Psoas muscle (tissue), 8 donors: ENCODE measurements at places on chromosomes 5 and 9. TPM values are rescaled to one million over a fixed set of nuclear protein-coding genes. Genes with fewer than 3 reads are reported as not detected.
A peak's percentile ranks its signal among the peaks of the same experiment; 100 is the strongest.

GRCh38 chr5:96823900-96824380 lies 16.2 kb upstream of the ERAP1 start:
- no peak for DNase-seq

GRCh38 chr5:118882666-118883065 lies 105.7 kb downstream of the DTWD2 start:
- DNase-seq, result no peak

GRCh38 chr9:129785866-129786265 lies 17.1 kb upstream of the TOR1B start:
- DNase-seq, result no peak

DNA sequence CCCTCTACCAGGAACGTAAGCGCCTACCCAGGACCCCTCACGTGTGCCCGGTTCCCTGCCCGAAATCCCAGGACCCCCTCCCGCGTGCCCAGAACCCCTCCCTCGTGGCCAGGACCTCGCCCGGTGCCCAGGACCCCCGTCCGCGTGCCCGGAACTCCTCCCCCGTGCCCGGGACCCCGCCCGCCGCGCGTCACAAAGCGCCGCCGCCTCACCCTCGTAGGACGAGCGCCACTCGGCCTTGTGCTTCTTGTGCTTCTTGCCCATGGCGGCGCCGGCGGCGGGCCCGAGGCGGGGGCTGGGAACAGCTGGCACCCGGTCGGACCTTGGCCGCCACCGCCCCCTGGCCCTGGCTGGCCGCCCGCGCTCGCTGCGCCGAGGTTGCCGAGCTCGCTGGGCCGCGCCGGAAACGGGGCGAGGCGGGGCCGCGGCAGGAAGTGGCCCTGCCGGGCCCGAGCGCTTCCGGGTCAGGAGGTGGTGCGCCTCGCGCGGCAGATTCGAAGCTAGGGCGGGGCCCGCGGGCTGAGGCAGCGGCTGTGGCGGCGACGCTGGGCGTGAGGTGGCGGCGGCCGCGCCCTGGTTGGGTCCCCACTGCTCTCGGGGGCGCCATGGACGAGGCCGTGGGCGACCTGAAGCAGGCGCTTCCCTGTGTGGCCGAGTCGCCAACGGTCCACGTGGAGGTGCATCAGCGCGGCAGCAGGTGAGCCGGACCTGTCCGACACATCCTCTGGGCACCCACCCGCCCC lies at the start of the genes BRD9 and TRIP13:
Gene BRD9, minus strand, starts transcription at position 408 of the 743 bp plus-strand sequence. Its CDS starts 144 bp downstream, at position 264.
Gene TRIP13, plus strand, starts transcription at position 491 of the 743 bp plus-strand sequence. Its CDS starts 115 bp downstream, at position 606.
- peak; percentile 93 for DNase-seq

GRCh38 chr9:129236441-129237145 lies 58.5 kb upstream of the IER5L start:
- peak; percentile 4 for DNase-seq

- no peak for DNase-seq
Measured at GRCh38 chr9:73114058-73114457, 37.6 kb upstream of the ANXA1 start.

DNA sequence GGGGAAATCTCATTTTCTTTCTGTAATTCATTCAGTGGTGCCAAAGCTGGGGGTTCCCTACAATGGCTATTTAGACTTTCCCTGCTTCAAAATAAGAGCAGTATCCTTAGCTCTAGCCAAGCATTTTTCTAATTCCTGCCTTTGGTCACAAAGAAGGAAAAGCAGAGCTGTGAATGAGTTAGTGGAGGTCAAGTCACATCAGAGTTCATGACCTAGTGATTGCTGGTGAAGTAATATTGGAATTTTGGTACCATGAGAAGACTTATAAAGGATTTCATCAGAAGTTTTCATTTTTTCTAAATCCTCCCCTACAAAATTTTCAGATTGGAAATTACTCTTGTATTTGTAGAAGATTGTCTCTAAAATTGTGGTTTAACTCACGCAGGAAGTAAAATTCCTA lies 28.0 kb downstream of the DNAJC21 start:
- no peak for DNase-seq

GRCh38 chr5:150288791-150289190 lies 782 bp downstream of the CAMK2A start:
- DNase-seq, result no peak

DNA sequence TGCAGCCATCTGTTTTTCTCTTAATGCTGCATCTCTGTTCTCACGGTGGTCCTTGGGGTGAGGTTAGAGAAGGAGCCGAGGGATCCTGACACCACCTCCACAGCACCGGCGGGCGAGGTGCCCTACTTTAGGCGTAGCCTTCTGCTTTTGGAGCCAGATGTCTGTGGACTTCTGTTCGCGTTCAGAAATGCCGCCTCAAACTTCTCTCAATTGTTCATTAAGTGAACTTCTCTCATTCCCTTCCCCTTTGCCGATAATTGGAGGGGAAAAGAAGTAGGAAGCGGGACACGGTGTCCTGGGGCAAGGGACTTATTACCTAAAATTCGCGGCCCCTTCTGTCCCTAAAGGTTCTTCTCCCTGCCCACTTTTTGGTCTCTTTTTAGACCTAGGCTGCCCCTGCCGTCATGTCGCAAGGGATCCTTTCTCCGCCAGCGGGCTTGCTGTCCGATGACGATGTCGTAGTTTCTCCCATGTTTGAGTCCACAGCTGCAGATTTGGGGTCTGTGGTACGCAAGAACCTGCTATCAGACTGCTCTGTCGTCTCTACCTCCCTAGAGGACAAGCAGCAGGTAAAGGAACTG lies 455 bp downstream of the KIF20A start:
- no peak for DNase-seq

DNA sequence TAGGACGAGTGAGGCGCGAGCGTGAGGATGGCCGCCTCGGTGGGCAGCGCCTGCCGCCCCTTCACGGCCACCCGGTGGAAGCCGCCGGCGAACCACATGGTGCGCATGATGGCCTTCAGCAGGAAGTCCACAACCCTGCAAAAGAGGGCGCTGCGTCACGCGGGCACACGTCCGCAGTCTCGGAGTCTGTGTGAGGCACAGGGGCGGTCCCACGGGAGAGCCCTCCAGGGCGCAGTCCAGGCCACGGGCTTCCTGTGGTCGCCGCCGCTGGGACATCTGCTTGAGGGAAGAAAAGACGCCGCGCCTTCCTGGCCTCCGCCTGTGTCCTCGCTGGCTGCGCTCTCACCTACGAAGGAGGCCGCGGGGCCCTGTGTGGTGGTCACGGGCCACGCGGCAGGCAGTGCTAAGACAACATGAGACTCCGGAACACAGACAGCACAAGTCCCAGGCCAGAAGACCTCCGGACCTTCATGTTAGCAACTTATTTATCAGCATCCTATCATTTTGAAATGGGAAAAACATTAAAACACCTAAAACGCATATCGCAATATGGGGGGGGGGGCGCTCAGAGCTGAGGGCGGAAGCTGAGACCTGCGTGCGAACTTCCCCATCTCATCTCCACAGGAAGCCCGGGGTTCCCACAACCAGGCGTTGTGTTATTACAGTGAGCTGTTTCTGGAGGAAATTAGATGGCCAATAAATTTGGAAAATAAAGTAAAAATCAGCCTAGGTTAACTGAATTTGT lies 28.8 kb downstream of the LPCAT1 start:
- peak; percentile 75 for DNase-seq

DNA sequence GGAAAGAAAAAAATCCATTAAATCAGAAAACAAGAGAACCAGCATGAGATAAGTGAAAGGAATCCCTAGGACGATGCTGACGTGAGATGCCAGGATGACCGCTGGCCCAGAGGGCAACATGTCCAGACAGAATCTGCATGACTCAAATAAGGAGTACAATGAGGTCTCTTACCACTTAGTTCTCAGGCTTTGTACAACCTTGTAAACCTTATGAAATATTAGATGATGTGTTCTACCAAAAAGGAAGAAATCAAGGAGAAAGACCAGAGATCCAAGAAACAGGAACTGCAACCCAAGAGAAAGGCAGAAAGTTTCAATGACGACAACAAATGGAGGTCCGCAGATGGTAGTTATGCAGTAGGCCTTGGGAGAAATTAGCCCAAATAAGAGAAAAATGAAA lies 2.8 kb upstream of the GPR150 start:
- DNase-seq, result no peak

GRCh38 chr5:176738637-176739250 lies 71.6 kb upstream of the UNC5A start:
- no peak for DNase-seq

DNA sequence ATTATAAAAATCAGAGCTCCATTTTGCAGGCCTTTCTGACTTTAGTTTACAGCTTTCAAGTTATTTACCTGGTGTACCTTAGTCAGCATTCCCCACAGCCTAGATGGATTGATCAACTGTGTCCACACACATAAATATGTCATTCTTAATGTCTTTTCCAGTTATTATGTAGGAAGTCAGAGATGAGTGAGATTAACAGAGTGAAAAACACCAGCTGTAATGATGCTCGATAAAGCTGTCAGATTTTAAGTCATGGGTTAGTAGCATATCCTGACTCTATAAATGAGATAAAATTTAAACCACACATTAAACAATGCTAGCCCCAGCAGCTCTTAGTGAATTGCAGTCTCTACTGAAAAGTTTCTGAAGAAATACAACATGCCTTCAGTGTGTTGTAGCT lies 48.9 kb downstream of the NUDT12 start:
- DNase-seq, result no peak

DNA sequence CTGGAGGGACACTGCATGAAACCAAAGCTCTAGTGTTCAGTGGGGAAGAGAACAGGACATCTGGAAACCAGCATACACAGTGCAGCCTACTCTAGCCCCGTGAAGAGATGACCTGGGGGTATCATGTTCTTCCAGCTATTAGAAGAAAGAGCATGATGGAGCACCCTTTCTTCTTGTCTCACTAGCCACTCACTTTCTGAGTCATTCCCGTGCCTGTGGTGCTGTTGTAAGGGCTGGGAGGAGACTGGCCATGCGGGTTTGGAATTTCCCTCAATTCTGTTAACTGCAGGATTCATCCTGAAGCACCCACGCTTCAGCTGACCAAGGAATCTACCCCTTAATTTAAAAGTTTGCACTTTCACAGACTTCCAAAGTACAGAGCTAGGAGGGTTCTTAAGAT lies 137.0 kb downstream of the COL23A1 start:
- no peak for DNase-seq

DNA sequence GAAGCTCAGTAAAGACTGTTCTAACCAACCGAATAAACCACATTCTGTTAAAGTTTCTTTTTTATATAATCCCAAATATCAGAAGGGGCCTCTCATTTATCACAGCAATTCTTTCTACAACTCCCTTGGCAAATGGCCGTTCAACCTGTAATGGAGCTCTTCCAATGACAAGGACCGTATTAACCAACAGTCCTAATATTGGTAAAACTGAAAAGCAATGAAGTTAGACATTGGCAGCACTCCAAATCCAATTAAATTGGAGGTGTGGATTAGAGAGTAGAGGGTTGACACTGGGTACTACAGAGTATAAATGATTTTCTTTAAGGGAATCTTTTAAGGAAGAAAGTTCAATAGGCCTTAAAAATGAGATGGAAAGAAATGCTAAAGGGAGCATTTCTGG lies 842 bp downstream of the TMED7 start:
- no peak for DNase-seq

- DNase-seq, result no peak
Measured at GRCh38 chr5:172028167-172028566, 21.7 kb upstream of the FBXW11 start.

GRCh38 chr9:87034841-87035240 lies 87.5 kb upstream of the GAS1 start:
- no peak for DNase-seq

DNA sequence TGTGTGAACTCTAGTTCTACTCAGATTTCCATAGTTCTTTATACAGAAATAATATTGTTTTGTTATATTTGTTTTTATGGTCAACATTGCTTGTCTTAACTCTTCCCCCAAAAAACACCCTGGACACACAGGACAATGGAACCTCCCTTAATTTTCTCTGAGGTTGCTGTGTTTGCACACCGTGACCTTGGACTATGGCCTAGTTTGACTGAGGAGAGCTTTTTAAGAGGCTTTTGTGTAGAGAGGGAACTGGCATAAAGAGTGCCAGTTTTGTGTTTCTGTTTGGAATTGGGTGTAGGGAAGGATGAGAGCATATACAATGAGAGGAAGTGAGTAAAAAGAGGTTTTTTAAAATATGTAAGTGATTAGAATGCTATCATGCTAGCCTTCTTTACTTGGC lies 101.1 kb upstream of the MEF2C start:
- no peak for DNase-seq

DNA sequence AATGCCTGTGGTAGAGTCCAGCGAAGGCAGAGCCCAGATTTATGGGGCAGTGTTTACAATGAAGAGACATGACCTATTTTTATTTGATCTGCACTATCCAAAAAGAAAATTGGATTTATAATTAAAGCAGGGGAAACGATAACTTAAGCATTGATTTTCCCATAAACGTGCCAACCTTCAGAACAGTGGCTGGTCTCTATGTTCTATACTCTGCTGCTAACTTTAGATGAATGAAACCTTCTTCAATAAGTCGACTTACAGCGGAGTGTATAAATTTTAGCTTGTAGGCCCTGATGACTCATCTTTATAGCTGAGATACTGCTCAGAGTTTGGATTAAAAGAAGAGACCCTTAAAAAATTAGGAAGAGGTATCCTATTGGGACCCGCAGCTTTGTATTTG lies 452.6 kb downstream of the TLR4 start:
- no peak for DNase-seq

DNA sequence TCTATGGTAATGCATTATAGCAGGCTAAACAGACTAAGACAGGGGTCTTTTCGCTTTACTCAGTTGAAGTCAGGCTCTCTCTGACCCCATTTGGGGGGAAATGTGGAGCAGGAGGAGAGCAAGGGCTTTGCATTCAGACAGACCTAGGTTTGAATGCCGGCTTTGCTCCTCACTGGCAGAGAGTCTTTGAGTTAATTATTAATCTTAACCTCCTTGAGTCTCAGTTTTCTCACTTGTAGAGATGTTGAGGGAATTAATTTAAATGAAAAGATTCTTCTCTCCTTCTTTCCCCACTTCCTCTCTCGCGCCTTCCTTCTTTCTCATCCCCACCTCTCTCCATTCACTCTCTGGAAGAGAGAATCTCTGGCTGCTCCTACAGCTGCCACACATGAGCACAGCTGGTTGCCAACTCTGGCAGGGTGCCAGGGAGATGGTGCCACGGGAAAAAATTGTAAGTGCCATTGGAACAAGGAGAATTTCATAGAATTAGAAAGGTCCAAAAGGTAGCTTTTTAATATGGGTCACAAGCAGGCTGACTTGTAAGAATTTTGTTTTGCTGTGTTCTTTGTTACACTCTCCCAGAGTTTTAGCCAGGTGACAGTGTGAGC lies 25.2 kb upstream of the GLRA1 start:
- DNase-seq, result no peak

- DNase-seq, result no peak
Measured at GRCh38 chr5:179613460-179614071, 9.9 kb downstream of the HNRNPH1 start.

The PCDHGA3 gene
- polyA plus RNA-seq, result 0.67 TPM

The SCGB3A2 gene
- not detected for polyA plus RNA-seq

The NIPAL4 gene
- 0.18 TPM for polyA plus RNA-seq

The PTPRD gene
- polyA plus RNA-seq, result 0.48 TPM

The FLT4 gene
- polyA plus RNA-seq, result 2.3 TPM

The PCDHB7 gene
- 0.18 TPM for polyA plus RNA-seq

The ATP6V0E1 gene
- 319 TPM for polyA plus RNA-seq
